Effector memory CD4-positive, alpha-beta T cell (primary cell): ENCODE measurements at places on chromosomes 5 and 9.

GRCh38 chr9:15513335-15513734 is 2.6 kb upstream of the PSIP1 start:
- DNase-seq = no peak

DNA sequence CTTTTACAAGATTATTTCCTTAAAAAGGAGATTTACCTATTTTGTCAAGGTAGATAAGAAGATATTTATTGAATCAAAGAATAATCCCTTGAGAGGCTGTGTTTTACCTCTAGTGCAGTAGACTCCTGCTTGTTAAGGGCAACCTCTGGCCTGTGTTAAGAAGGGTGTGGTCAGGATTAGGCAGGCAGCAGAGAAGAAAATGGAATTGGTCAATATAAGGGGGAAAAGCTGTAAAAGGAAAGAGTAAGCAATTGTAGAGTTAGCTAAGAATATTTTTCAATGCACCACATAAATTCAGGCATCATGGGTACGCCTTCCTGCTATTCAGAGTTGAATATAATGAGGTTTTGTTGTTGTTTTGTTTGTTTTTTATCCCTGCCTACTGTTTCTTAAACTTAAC is 6.2 kb downstream of the CCDC125 start:
- no peak for DNase-seq

DNA sequence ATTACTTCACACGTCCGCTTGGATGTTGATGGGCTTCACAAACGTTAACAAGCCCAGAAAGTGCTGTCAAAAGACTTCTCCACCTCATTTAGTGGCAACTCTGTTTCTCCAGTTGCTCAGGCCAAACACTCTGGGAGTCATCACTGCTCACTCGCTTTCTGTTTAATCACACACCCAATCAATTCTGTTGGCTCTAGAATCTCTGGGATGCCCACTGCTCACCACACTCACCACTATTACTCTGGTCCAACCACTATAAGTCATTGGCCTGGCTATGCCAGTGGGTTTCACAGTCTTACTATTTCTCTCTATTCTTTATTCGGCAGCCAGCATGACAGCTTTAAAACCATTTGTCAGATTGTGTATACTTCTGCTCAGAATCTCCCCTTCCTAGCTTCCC is 163.5 kb downstream of the KDM4C start:
- DNase-seq = no peak

DNA sequence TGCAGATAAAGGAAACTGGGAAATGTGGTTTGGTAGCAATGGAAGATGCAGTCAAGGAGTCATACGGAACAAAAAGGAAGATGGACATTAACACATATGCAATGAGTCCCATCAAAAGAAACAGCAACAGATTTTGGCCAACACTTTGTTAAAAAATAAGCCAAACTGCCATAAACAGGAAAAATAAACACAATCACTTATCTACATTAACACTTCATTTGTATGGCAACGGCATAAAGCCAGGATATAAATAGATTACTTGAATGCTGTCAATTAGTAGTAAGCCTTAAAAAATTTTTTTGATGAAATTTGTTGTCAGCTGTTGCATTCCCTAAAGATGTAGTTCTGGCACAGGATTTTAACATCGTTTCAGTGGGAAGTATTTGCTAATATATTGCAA is 190.8 kb downstream of the CDH12 start:
- no peak for DNase-seq

DNA sequence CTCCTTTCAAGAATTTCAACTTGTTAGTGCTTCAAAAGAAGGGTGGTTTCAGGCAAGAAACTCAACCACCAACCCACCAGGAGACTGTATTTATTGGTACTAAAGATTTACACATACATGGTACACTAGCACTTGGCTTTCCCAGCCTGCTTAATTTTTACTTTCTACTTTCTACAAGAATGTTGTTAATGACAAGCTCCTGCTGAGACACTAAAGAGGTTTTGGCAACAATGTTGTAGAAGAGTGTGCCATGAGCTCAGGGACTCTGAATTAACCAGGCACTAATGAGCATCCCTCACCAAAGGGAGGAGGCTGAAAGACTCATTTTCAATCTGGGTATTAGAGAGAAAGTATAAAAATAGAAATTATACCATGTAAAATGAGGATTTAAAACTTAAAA is 195.0 kb downstream of the KIAA0825 start:
- no peak for DNase-seq

- DNase-seq = no peak
Observed at GRCh38 chr5:157471709-157472108, 11.7 kb downstream of the NIPAL4 start.

GRCh38 chr9:76454311-76454710 is 4.7 kb upstream of the GCNT1 start:
- no peak for DNase-seq

- DNase-seq = no peak
Observed at GRCh38 chr9:115649991-115650472, 503.6 kb upstream of the PAPPA start.

GRCh38 chr5:158351485-158352125 is 492.7 kb upstream of the CLINT1 start:
- no peak for DNase-seq

DNA sequence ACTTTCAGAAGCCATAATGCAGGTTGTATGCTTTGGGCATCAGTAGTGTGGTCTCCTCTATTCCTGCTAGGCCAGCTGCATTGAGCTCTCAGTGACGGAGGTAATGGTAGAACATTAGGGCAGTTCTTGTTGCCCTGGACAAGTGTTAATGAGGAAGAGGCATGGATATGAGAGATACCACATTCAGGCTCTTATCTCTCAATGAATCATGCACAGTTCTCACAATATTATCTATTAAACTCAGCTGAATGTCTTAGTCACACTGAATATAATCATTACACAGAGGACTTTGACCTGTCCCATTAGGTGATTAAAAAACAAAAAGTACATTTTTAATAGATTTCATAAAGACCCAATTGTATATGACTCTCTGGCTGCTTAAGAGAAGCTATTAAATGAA is 76.6 kb upstream of the SSBP2 start:
- DNase-seq = no peak

DNA sequence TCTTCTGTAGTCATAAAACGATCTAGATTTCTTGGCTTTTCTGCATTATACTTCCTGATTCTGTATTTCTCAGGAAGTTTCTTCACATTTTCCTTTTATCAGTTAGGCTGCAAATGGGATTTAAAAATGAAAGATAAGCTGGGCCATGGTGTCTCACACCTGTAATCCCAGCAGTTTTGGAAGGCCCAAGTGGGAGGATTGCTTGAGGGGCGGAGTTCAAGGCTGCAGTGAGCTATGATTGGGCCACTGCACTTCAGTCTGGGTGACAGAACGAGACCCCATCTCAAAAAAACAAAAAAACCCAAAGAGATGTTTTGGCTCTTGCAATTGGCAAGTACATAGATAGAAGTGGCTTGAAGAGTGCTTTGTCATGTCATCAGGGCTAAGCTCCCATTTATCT is 26.2 kb upstream of the APC start:
- DNase-seq = no peak

GRCh38 chr9:114968671-114969070 is 38.3 kb upstream of the TNFSF8 start:
- no peak for DNase-seq

DNA sequence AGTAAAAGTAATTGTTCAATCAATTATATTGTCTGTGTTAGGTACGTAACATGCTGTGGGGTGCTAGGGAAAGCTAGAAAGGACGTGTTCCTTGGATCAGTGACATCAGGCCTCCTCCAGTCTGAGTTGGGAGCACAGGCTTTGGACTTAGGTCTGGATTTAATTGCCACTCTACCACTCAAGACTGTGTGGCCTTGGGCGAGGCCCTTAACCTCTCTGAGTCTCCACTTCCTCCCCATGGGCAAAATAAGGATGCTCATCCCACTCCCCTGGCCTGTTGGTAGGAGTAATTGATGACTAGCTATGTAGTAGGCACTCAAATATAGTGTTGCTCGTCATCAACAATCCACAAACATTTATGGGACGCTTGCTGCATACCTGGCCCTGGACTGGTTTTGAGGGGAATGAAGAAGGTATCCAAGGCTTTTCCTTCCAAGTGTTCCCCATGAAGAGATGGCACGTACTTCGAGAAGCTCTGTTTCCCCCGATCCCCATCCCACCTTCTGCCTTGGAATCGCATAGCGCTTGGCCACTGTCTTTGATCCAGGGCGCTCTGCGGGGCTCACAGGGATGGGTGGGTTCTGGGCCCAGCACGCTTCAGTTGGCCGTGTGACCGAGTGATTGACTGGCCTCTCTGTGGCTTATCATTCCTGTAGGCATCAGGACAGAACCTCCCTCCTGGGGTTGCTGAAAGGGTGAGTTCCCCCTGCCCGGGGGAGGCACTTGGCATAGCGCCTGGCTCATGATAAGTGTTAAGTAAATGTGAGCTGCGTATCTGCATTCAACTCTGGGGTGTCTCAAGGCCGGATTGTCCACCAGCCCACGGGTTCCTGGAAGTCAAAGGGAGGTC is 8.1 kb downstream of the FGF18 start:
- DNase-seq = no peak

GRCh38 chr5:120655828-120656435 is 191.8 kb downstream of the PRR16 start:
- DNase-seq = no peak

GRCh38 chr5:178577376-178577839 is 12.8 kb downstream of the COL23A1 start:
- no peak for DNase-seq

GRCh38 chr5:32309761-32310160 is 3.0 kb downstream of the MTMR12 start:
- no peak for DNase-seq

GRCh38 chr5:109688630-109688969 is 1.1 kb upstream of the MAN2A1 start:
- no peak for DNase-seq

DNA sequence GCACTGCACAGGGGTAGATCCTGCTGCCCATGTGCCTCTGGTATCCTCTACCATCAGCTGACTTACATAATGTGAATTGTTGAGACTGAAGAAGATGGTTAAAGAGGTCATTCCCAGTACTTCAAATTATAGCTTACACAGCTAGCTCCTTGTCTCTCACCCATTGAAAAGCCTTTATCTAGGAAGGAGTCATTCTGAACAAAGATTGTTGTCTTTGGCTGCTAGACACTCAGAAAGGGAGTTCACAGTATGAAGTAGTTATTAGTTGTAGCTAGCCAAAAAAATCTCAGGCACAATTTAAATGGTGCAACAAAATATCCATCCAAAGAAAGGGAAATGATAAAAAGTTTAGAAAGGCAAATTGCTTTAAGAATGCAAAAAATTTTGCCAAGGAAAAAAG is 102.0 kb upstream of the NREP start:
- DNase-seq = no peak

DNA sequence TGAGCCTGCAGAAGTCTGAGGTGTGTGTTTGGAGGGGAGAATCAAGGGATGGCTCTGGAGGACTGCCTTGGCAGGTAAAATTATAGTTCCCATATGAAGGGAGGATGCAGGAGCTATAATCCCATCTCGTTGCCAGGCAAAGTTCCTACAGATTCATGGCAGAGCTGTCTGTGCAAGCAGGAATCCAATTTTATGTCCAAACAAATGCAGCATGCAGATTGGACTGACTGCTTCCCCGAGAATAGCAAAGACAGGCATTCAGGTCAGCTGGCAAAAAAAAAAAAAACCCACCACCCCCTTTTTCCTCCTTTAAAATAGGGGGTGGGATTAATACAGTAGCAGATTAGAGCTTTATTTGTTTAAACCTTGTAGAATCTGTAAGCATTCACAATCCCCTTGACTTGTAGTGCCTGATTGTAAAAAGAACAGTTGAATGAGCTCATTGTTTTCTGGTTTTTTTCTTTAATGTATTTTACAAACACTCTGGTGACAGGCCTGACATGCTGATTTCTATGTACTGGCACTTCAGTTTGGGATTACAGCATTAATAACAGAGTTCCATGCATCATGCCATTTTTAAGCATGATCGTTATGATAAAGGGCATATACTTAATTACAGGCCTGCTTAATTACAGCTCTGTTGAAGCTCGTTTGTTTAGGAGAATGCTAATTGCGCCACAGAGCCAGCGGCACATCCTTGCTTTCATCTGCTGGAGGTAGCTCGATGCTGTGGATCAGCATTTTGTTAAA is 141.4 kb upstream of the LMX1B start:
- no peak for DNase-seq

DNA sequence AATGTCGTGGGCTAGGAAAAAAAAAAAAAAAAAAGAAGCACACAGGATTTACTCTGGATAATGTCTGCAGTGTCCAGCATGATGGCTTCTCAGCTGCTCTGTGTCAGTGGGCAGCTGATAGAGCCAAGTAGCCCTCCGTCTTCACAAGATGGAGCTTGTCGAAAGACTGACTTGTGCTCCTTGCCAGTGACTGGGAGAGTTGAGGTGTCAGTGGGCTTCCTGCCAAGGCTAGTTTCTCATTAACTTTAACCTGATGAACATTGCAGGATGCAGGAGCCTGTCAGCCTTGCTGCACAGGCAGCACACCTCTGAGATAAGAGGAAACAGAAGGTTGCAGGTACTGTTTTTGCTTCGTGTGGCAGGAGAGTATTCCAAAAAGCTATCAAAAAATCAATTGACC is 171.4 kb upstream of the SGCD start:
- DNase-seq = no peak

GRCh38 chr9:94084314-94084713 is at the start of gene PTPDC1:
Gene PTPDC1 (plus strand): TSS chr9:94084464. CDS start chr9:94084531, 67 bp downstream.
- no peak for DNase-seq

DNA sequence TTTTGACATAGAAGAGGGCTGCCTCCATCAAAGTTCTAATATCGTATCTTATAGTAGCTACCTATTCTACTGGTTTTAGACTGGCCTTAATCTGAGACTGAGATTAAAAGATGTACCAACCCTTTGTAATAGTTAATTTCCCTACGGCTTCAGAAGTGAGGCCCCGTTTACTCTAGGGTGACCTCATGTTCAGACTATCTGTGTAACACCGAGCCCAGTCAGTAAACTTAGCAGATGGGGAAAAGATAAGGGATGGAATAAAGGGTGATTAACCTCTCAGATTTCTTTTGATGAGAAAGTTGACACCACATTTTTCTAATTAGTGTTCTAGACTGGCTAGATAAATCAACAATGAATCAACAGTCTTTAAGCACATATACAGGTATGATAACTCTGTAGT is 283.1 kb downstream of the KCTD16 start:
- no peak for DNase-seq

GRCh38 chr9:89519366-89519805 is 21.5 kb upstream of the SEMA4D start:
- DNase-seq = no peak

- no peak for DNase-seq
Observed at GRCh38 chr9:122418016-122418415, 47.2 kb downstream of the PTGS1 start.

DNA sequence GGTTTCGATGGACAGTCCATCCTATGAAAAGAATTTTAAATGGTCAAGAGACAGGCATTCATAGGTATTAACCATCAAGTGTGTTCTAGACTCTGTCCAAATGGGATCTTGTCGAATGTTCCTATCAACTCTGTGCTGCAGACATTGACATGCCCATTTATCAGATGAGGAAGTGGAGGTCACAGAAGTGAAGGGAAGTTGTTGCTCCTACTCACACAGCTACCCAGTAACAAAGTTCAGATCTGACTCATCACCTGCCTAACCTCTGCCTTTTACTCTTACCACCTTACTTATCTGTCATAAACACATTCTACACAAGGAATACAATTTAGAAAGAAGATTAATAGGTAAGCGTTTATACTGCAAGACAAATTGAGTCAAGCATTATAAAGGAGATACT is 426.2 kb upstream of the BRINP1 start:
- DNase-seq = no peak
